ENCODE measurements at places on chromosomes 6 and 20.

GRCh38 chr6:6546318-6547109 lies 42.0 kb upstream of the LY86 start:
- DNase-seq = no peak

- no peak for DNase-seq
Measured at GRCh38 chr6:28160233-28160632, 18.6 kb downstream of the ZKSCAN8 start.

DNA sequence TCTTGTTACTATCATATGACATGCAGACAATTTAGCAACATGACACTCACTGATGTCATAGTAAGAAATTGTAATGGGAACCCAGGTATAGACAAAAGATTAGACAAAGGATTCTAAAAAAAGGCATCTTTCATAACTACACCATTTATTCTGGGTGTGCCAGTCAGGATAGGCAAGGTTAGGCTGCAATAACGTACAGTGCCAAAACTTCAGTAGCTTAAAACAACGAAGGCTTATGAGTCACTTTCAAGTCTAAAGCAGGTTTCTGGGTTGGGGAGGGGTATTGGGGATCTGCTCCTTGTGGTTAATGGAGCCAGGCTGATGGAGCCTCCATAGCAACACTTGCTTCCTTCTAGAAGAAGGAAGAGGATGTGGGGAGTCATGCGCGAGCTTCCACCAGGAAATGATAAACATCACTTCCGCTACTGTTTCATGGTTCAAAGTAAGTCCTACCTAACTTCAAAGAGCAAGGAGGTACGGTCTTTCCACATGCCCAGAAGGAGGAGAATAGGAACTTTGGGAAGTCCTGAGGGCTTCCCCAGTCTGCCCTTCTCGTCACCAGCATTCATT lies 2.0 kb upstream of the GTSF1L start:
- no peak for DNase-seq

DNA sequence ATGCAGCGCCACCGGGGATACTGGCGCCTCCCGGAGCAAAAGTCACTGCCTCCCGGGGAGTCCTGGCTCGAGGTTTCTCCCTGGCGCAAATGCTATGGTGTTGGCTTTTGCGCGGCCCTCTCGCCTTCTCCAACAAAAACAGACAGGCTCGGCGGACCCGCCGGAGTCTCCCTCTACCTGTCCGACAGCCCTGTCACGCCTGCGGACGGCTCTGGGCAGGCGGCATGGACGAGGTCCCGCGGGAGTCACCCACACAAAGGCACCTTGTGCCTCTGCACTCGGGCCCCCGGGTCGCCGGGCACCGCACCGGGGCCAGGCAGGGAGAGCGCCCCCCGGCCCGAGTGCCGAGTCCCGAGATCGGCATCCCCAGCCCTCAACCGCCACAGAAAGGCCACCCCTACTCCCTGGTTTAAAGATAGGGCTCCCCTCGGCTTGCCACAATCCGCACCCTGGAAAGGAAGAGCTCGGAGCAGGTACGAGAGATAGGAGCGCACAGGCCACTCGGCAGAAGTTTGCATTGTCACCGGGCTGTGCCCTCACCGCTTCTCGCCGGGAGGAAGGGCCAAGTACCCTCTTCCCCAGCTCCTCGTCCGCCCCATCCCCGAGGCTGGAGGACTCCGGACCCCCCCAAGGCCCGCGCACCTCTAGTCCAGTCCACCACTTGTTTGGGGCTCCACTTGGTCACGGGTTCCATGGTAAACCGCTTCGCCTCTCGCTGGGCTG lies 903 bp downstream of the CNKSR3 start:
- DNase-seq = no peak

DNA sequence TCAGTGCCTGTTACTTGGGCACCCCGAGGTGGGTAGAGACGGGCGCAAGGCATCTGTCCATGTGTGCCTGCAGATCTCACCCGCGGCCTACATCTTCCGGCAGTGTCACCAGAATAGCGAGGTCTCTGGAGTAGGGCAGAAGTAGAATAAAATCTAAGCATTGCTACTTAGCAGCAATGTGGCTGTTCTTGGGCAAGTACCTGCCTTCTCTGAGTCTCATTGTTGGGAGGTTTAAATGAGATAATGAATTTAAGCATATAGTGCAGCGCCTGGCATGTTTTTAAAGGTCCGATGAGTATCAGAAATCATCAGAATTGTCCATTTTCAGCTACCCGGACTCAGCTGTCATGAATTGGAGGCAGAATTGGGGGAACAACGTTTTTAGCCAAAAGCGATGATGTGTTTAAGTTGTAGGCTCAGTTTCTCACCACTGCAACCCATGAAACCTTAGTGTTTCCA lies 800 bp downstream of the ABCC10 start:
- DNase-seq = no peak

- no peak for DNase-seq
Measured at GRCh38 chr6:121438869-121439268, 3.4 kb downstream of the GJA1 start.

DNA sequence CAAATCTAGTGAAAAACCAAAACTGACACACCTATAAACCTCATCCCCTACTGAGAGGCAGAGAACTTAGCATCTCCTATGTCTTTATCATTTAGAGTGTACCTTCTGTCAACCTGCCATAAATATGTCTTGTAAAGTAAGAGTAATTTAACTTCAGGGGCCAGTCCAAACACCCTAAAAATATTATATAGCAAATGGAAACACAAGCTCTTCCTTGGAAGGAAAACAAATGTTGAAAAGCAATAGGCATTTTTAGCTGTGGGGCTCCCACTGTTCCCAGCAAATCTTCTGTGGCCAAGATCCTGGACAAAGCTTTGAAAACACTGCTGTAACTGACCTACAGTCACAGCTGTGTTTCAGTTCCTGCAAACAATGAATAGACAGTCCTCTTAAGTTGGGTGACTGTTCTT lies 140.0 kb upstream of the RNF217 start:
- DNase-seq = no peak

GRCh38 chr20:25042531-25043498 lies 15.1 kb downstream of the ACSS1 start:
- no peak for DNase-seq

DNA sequence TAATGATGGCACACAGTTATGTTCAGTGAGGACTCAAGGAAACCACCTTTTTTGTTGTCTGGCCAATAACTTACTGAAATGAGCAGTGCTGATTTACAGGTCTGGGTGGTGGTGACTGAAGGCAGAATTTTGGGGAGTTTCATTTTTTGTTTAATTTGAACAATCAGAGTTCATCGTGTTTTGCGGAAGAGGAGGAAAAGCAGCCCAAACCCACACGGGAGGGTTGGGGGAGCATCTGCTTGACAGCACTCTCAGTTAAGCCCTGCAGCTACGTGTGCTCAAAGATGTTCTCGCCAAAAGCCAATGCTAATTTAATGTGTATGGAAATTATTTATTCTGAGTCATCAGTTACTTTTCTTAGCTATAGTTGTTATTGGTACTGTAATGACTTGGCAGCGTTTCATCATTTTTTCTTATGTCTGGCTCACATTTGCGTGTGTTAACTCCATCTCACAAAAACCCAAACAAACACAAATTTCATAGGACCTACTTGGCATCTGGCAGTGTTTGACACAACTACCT lies 89.2 kb downstream of the UST start:
- peak; percentile 96 for DNase-seq

GRCh38 chr6:97133067-97133466 lies 149.9 kb downstream of the MMS22L start:
- no peak for DNase-seq

DNA sequence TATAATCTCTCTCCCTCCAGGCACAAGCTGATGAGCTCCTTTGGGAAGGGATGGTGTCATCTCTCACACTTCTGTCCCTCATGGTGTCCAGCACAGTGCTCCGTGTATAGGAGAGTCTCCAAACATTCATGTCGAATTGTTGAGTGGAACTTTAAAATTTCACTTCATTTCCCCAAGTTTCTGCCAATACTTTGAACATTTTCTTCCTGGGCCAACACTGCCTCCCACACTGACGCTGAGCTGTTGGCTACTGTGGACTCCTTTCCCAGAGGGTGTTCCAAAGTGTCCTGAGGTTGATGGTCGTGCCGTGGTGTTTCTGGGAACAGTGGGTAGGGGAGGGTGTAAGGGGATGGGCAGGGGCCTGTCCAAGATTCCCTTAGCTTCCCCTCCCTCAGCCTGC lies 122.7 kb downstream of the TIAM2 start:
- DNase-seq = no peak

GRCh38 chr6:42406306-42407280 lies 45.1 kb downstream of the TRERF1 start:
- no peak for DNase-seq

DNA sequence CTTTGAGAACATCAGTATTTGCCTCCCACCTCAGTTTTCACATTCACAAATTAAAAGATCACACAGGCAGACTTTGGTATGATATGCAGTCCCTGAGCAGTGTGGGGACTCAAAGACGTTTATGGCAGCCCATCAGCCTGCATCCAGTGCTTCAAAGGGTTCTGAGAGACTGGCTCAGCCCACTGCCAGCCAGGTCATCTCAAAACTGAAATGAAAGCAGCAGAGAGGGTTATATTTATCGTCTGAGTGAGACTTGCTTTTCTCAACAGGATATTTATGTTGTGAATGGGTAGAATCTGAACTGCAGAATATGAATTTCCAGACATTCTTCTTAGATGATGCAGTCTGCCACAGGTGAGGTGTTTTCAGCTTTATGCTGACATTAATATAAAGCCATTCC lies 159.8 kb downstream of the NRN1 start:
- no peak for DNase-seq

DNA sequence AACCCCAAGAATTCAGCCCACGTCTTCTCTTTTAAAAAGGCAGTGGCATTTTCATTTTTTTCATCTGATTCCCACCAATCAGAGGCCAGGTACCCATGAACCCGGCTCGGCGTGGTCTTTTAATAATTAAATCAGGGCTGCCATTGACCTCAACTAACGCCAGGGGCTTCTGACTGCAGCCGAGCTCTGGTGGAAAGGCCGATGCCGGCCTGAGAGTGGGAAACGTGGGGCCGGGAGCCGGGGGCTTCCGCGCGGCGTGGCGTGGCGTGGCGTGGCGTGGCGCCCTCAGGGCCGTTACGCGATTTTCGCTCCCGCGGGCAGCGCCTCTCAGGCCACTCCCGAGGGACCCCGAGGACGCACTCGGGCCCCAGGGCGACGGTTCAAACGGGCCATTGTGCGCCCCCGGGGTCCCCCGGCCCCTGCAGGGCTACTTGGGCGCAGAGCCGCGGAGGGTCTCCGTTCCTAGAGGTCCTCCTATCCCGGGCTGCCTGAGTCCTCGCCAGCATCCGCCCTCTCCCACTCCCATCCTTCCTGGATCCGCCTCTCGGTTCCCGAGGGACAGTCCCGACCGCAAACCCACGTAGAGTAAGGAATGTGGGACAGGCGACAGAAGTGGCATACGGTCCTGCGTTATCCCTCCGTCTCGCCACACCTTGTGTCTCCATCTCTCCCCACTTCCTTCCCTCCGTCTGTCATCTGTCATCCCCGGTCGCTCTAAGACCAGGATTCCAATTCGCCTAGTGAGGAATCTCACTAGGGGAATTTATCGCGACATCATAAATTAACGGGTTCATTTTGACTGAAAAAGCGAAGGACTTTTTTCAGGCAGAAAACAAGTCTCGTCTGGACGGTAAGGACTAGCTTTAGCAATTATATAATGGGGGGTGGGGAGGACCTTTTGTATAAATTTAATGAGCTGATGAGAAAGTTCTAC lies 876 bp upstream of the TBPL1 start:
- DNase-seq = peak; percentile 32

- no peak for DNase-seq
Measured at GRCh38 chr6:151119823-151120524, 119.8 kb upstream of the AKAP12 start.

GRCh38 chr6:52735071-52735470 lies 28.2 kb downstream of the GSTA2 start:
- no peak for DNase-seq

- DNase-seq = no peak
Measured at GRCh38 chr6:110284855-110285254, 73.3 kb downstream of the METTL24 start.

DNA sequence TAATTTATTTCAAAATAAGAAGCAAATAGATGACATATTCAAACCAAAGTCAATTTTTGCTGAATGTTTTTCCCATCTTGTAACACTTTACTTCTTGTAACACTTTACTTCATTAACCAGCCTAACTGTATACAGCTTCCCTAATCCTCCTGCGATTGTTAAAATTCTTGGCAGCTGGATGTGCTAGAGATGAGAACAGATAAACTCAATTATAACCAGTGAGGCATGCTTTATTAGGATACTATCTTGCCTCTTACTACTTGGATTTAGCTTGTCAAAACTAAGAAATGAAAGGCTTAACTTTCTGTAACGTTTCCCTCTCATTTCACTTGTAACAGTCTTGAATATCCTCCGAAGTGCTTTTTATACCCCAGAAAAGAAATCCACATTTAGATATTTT lies 94.1 kb upstream of the BMP5 start:
- no peak for DNase-seq

DNA sequence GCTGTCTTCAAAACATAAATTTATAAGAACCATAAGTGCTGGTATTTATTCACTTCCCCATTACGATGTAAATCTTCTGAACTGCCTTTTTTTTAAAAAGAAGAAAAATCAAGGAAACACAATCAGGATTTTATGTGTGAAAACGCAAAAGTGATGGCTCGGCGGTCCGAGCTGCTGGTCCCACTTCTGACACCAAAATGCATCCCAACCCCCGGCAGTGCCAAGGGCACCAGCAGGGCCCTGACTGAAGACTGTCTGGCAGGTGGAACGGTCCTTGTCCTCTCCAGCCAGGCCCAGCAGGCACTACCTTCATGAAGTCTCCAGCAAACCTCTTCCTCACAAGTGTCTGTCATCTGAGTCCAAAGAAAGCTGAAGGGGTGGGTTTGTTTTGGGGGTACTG lies 41.2 kb downstream of the TBC1D7 start:
- no peak for DNase-seq

DNA sequence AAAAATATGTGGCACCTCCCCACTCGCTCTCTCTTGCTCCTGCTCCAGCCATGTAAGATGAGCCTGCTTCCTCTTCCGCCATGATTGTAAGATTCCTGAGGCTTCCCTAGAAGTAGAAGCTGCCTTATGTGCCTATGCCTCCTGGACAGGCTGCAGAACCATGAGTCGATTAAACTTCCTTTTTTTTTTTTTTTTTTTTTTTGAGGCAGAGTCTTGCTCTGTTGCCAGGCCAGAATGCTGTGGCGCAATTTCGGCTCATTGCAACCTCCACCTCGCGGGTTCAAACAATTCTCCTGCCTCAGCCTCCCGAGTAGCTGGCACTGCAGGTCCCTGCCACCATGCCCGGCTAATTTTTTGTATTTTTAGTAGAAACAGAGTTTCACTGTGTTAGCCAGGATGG lies 112.5 kb downstream of the FAM217A start:
- no peak for DNase-seq

- no peak for DNase-seq
Measured at GRCh38 chr20:2867081-2867864, 6.0 kb upstream of the PTPRA start.
